ENCODE measurements at places on chromosomes 5 and 9. TPM values are rescaled to one million over a fixed set of nuclear protein-coding genes. Genes with fewer than 3 reads are reported as not detected.

The CDC20B gene
- total RNA-seq = not detected

The FOXB2 gene
- total RNA-seq = not detected

The UNC5A gene
- not detected for total RNA-seq

The GRM6 gene
- total RNA-seq = not detected

The ARID3C gene
- not detected for total RNA-seq

The AGXT2 gene
- not detected for total RNA-seq

The SARDH gene
- total RNA-seq = 0.36 TPM

The PRRX2 gene
- not detected for total RNA-seq
